ENCODE measurements at places on chromosomes 6 and 20.

DNA sequence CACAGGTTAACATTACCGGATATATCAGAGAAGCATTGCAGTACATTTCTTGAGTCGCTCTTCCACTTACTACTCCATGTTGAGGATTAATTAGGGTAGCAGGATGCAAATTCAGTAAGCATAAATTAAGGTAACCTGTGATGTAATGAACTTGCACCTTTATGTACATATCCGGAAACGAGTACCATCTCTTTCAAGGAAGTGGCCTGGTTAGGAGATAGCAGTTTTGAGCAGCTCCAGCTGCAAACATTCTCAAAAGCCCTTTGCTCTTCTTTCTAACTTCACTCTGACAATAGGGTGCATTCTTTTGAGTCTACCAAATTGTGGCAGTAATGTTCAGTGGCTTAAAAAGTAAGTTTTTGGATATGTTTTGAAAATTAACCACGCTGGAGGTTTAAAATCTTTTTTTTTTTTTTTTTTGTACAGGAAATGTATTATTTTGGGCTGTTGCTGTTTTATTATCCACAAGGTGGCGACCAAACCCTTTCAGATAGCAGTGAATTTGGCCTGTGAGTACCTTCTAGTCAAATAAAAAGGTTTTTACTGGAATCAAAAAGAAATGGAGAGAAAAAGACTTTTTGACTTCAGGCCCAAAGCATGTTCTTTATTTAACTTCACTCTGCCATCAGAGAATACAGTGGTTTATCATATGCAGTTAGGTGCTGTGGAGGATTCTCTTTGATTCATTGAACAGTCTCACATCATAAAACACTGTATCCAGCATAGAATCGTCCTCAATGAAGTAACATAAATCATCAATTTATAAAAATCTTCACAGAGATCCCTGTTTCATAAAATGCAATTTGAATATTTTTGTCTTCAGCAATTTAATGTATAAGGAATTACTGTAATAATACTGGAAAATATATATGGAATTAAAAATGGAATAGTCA, 8.9 kb downstream of the FAM217B start:
- peak; percentile 73 for DNase-seq

- DNase-seq = no peak
Observed at GRCh38 chr20:12152996-12153395, 235.3 kb downstream of the BTBD3 start.

- DNase-seq = no peak
Observed at GRCh38 chr6:41596096-41596685, 42.1 kb upstream of the MDFI start.

DNA sequence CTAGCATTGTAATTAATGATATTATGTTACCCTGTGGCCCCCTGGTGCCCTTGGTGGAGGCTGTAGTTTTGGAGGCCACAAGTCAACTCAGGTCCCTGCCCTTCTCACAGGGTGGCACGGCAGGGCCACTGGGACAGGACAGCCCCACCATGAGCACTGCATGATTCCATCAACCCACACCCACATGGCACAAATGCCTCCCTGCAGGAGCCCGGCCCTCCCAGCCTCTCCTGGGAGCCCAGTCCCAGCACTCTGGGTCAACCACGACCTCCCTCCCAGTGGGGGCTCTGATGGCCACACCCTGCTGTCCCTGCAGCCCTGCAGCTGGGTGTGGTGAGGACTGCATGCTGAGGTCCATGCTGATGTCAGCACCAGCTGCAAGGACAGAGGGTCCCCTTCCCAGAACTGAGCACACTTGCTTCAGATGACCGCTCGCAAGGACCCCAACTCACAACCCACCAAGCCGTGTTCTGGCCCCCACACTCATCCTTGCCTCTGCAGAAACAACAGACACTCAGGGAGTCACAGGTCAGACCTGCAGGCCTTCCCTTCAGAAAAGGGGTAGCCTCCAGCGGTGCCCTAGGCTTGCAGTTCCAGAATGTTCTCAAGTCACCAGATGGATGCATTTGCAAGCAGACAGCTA, 15.7 kb upstream of the CST7 start:
- DNase-seq = no peak

DNA sequence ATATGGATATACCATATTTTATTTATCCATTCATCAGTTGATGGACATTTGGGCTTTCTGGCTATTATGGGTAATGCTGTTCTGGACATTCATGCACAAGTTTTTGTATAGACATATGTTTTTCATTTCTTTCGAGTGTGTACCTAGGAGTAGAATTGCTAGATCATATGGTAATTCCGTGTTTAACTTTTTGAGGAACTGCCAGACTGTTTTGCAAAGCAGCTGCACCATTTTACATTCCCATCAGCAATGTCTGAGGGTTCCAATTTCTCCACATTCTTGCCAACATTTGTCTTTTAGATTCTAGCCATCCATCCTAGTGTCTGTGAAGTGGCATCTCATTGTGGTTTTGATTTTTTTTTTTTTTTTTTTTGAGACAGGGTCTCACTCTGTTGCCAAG, 20.8 kb downstream of the SRC start:
- DNase-seq = no peak

DNA sequence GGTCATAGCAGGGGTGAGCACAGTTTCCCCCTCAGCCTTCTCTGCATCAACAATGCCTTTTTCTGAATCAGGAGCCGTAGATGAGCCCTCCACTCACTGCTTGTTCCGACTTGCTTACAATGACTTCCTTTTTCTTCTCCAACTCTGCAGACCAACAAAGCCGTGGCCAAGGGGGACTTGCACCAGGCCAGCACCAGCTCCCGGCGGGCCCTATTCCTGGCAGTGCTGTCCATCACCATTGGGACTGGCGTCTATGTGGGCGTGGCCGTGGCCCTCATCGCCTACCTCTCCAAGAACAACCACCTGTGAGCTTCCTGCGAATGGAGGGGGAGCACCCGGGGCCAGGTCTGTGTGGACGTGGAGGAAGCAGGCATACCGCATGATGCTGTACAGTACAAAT, 195.8 kb downstream of the SYNDIG1 start:
- no peak for DNase-seq

GRCh38 chr6:7410851-7411250, 21.2 kb downstream of the RIOK1 start:
- no peak for DNase-seq

DNA sequence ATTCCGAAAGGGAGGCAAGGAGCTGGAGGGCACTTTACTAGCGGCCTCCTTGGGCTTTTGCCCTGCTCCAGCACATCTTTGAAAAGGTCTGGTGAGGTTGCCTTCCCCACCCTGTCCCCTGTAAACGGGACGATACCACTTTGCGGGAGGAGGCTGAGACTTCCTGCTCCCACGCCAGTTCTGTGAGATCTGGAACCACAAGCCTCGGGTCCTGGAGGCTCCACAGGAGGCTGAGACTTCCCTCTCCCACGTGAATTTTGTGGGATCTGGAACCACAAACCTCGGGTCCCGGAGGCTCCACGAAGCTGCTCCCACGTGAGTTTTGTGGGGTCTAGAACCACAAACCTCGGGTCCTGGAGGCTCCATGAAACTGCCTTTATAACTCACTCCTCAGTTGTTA, 209.3 kb downstream of the DLL1 start:
- no peak for DNase-seq

DNA sequence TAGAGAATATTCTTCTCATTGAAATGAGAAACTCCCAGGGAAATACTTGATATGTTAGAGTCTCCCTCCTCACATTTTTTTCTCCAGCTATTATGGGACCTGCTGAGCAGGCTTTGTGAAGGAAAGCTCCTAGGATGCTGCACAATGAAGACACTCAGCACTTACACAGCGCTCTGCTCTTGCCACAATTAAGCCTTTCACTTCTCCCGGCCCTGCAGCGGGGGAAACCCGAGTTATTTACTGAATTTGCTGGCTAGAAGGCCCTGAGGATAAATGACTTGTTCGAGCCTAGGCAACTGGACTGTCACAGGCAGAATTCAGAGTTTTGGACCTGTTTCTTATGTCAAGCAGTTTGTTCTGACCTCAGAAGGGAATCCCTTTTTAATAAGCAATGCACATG, 102.0 kb downstream of the MAP3K7 start:
- no peak for DNase-seq

DNA sequence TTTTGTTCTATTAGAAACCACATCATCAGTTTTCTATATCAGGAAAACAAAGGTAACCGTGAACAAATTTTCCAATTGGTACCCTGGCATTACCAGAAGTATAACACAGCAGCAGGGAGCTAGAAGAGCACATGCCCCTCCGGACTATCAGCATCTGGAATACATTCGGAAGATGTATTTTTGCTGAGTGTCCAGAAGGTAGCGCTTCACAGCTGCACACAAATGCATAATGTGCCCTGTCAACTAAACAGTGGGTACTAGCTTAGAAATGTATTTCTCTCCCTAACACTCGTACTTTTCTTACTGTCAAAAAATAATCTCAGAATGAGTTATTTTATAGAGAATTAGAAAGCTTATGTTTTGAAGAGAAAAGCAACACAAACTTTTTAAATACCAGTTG, 77.6 kb downstream of the HUS1B start:
- DNase-seq = peak; percentile 48

DNA sequence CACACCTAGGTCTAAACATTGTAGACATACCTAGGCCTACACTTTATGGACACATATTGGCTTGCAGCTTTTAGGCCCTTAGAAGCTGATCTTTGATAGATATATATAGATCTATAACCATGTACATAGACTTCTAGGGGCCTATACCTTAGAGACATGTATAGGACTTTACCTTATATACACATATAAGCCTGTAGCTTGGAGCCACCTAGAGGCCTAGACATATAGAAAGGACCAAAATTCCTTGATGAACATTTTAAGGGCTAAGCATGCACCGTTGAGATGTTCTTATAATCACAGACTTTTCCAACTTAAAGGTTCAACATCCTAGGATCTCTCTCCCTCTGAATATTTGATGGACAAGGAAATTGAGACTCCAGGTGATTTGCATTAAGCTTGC, 371.7 kb upstream of the SASH1 start:
- DNase-seq = peak; percentile 18

Measured in OCI-M1 (cell line).